ENCODE measurements at places on chromosomes 3 and 15. TPM values are rescaled to one million over a fixed set of nuclear protein-coding genes. Genes with fewer than 3 reads are reported as not detected.
A peak's percentile ranks its signal among the peaks of the same experiment; 100 is the strongest.

The RETNLB gene
- not detected for total RNA-seq

The CSPG5 gene
- 1.8 TPM for total RNA-seq

The CLCN2 gene
- total RNA-seq: 2.6 TPM

The TMEM158 gene
- total RNA-seq: 17.0 TPM

The RASGRF1 gene
- not detected for total RNA-seq

The GOLGA8O gene
- not detected for total RNA-seq

The VWA5B2 gene
- total RNA-seq: not detected

DNA sequence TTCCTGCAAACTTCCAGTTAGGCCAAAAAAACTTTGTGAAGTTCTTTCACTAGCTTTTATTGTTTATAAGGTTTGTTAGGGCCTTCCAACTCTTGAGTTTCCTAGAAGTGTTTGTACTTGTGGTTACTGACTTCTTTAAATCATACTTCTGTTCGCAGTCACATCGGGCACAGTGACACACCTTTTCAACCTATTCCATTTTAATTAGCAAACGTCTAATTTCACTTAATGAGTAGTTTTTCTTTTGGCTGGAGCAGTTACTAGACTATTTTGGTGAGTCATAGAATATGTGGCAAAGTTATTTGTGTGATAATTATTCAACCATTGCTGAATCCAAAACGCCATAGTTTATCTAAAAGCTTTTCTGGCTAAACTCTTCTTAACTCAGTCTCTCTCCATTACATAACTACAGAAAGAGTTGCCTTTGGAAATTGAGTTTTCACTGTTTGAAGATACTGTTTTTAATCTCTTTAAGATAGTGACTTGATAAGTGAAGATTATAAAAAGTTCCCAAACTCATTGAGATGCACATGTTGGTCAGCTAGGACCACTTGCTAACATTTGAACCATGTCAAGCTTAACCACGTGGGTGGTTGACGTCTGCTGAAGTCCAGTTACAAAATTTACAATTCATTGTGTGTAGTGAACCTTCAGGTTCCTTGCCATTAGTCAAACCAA, 21.5 kb downstream of the CNOT10 start:
- no peak for DNase-seq

- no peak for DNase-seq
Observed at GRCh38 chr15:67185621-67186225, 68.7 kb downstream of the AAGAB start.

DNA sequence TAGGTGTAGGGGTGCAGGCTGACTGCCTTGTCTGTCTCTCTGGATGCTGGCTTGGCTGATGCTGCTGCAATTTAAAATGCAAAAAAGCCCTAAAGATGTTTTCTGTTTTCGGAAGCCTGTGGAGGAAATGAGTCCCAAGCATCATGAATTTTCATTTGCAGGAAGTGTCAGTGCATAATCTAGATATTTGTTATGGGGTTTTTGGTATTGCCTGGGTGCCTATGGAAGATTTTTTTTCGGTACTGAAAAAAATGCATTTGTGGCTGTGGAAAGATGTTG, 1.9 kb downstream of the CACNA1D start:
- DNase-seq: no peak

DNA sequence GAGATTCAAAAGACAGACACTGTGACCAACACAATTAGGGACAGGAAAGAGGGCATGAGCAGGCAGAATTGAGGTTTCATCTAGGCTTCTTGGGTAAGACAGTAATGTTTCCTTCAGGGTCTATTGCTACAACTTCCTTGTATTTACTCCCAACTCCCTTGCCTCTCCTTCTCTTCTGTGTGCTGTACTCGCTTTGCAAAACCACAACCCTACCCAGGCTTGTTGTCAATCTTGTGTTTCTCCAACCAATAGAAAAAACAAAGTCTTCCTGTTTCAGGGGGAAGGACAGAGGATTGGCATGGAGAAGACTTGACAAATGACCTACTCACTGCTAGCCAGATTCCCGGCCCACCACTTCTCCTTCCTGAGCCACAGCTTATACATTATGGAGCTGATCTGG, 36.3 kb upstream of the MASP1 start:
- DNase-seq: no peak

DNA sequence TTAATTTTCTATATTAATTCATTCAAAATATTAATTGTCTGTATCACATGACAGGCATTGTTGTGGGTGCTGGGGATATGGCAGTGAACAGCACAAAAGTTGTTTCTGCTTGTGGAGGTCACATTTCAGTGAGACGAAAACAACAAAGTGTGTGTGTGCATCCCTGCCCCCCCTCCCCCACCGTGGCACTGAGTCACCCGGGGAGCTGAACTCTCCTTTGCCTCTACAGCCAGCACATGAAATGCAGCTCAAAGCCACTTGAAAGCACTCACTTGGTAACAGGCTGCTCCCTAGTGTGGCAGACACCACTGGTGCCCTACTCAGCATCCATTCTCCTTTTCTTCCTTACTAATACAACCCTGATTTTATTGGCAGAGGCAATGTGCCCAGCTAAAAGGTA, 16.9 kb upstream of the SCAMP5 start:
- DNase-seq: peak; percentile 35

DNA sequence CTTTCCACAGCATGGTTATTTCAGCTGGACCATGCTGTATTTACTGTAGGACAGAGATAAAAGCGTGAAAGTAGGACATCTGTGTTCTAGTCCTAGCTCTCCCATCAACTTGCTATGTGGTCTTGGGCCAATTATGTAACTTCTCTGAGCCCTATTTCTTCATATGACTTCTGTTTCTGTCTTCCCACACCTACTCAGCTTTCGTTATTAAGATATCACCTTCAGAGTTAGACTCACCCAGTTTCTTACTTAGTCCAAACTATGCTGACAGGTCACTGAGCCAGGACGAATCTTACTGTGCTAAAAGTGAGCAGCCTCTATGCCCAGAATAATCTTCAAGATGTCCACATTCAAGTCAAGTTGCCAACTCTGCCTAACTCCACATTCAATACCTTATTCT, 283.7 kb downstream of the IL5RA start:
- DNase-seq: no peak

GRCh38 chr3:153830552-153830951, 290.6 kb upstream of the ARHGEF26 start:
- no peak for DNase-seq

DNA sequence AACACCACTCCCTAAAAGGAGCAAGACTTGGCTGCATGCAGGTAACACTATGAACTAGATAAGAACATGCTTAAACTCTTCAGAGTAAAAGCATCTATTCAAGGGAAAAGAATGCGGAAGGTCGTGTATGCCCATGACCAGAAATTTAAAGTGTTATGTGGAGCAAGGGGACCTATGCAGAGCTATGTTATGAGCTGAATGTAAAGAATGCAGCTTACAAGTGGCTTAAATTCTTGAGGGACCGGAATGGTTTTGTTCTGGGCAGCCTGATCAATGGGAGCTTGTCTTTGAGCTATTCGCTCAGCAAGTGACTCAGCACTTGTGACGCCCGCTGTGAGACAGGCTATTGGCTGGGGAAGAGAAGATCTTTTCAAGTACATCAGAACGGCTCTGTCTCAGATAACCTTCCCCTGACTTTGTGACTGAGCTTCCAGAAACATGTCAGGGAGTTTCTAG, 367.5 kb upstream of the THBS1 start:
- peak; percentile 47 for DNase-seq

DNA sequence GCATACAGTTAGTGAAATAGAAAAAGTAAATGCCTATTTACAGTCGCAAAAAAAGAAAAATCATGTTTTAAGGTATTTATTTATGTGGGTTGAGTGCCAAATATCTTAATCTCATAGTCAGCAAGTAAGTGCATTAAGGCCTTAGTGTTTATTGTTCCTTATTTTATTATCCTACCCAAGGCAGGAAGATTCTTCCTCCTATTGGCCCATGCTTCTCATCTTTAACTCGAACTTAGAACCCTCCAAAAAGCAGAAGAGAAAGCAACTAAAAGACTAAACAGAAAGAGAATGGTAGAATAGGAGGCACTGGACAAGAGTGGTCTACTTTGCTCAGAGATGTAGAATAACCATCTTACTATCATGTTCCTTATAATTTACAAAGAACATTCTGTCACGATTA, 7.5 kb downstream of the RFX7 start:
- no peak for DNase-seq

GRCh38 chr3:48070030-48070429, 53.8 kb upstream of the MAP4 start:
- no peak for DNase-seq

DNA sequence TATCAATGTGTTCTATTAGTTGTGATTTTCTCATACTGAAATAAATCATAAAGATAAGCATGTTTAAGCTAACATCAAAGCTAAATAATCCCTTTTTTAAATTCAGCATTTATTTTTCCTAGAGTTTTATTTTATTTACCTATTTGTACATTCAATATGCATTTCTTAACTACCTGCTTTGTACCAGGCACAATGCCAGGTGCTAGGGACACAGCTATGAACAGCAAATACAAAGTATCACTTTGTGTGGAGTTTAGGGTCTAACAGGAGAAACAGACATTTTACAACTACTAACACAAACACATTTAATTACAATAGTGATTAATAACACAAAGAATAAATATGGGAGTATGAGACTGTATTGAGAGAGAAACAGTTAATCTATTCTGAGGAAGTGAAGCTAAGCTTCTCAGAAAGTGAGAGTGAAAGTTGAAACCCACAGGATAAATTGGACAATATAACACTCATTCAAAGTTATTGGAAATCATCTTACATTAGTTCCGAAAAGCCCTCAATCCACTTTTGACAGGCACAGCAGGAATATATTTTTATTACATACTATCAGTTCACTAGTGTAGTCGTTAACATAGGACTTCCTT, 159.6 kb downstream of the GBE1 start:
- DNase-seq: no peak

DNA sequence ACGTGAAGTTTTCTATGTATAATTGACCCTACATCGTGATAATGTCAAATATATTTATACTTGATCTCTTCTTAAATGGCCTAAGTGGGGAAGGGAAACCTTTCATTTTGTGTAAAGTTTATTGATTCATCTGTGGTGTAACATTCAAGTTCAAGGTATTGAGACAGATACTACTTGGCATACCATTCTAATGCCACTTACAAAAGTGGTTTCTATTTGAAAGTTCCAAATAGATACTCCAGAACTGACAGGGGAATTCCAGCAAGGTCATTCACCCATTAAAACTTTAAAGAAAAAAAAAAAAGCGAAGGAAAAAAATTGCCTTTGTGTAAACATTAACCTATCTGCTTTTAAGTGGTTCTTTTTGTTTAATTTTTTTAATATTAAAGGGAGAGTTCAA, 45.3 kb upstream of the MAP3K13 start:
- DNase-seq: no peak

- DNase-seq: no peak
Observed at GRCh38 chr3:76025561-76025960, 240.2 kb upstream of the ZNF717 start.

- DNase-seq: no peak
Observed at GRCh38 chr15:57406062-57406772, 29.9 kb downstream of the CGNL1 start.

DNA sequence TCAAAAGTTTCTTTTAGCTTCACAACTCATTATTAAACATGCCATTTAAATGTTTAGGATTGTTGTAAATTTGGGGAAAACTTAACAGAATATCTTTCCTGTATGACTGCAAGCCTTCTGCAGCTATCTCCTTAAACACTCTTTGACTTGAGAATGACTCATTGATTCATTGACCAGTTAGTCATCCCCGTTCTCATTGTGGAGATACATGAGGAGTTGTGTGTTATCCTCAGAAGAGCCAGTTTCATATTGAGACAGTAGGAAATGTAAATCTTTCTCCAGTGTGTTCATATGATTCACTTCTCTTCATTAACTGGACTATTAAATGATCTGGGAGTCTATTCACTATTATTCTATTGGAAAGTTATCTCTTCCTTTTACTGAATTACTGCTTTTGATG, 83.0 kb downstream of the CRYGS start:
- no peak for DNase-seq

GRCh38 chr15:66946578-66947164, 118.7 kb upstream of the SMAD3 start:
- peak; percentile 48 for DNase-seq

DNA sequence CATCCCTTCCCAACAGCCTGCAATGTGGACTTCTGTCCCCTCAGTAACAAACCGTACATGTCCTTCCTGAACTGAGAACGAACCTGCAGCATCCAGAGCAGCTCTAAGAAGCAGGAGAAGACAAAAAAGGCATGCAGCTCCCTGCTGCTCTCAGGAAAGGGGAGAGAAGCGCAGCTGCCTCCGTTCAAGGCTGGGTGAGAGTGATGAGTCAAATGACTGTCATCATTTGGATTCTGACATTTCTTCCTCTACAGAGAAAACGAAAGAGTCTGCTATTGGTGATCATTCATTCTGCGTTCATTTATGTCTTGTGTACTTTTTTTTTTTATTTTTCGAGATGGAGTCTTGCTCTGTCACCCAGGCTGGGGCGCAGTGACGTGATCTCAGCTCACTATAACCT, 677.8 kb downstream of the FHIT start:
- peak; percentile 44 for DNase-seq

DNA sequence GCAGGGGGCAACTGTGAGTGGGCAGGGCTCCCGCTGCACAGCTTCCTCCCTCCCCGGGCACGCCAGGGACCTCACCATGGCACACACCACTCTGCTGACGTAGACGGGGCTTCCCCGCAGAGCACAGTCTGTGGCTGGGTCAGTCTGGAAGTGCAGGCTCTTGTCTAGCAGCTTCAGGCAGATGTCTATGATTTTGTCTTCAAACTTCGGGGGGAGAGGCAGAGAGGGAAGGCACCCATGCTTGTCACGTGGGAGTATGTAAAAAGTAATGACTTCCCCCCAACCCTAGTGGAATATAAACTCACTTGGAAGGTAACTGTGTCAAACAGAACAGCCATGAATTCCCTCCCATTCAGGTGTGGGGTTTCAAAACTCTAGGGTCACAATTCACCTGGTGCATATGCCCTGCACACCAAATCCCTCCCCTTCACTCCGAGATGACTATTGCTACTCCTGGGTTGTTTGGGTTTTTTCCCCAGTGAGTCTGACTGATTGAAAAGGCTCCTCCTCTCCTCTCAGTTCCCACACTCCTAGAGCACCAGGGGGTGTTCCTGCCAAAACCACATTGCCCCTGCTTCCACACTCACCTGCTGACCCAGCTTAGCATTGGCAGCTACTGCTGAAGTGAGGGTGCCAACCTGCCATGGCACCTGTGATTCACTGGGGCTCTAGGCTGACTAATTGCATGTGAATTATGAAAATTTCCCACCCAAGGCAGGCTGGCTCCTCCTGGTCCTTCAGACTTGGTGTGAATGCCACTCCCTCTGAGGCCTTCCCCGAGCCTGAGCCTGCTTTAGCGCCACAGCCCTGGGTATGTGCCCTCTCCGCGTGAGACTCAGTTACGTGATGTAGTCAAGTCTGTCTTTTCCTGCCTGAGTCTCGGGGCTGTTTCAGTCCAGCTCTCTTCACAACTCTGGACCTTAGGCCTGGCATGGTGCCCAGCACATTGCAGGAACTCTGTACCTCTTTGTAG, 13.0 kb downstream of the TGM5 start:
- DNase-seq: peak; percentile 81

GRCh38 chr3:120284747-120285507, at the start of gene GPR156:
Gene GPR156, minus strand, starts transcription at chr3:120285222. Its CDS starts 41,124 bp downstream, at chr3:120244098.
- DNase-seq: peak; percentile 68

DNA sequence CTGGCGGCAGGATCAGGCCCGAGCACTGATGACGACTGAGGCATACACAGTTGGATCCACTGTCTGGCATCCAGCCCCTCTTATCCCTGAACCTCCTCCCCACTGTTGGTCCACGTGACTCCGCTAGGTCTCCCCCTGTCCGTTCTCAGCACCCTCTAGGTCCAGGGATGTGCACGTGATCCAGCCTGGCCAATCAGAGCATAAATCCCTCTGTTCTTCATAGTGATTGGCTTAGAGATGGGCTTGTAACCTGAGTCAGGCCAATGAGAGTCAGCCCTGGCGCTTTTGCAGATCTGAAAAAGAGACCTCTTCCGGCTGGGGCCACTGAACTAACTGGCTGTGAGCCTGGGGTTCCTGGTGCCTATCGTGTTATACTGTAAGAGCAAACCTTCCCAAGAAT, 20.5 kb upstream of the IQSEC1 start:
- no peak for DNase-seq
